ENCODE measurements at places on chromosomes 2 and 18.

GRCh38 chr2:5367321-5367720, 324.9 kb upstream of the SOX11 start:
- DNase-seq = no peak

DNA sequence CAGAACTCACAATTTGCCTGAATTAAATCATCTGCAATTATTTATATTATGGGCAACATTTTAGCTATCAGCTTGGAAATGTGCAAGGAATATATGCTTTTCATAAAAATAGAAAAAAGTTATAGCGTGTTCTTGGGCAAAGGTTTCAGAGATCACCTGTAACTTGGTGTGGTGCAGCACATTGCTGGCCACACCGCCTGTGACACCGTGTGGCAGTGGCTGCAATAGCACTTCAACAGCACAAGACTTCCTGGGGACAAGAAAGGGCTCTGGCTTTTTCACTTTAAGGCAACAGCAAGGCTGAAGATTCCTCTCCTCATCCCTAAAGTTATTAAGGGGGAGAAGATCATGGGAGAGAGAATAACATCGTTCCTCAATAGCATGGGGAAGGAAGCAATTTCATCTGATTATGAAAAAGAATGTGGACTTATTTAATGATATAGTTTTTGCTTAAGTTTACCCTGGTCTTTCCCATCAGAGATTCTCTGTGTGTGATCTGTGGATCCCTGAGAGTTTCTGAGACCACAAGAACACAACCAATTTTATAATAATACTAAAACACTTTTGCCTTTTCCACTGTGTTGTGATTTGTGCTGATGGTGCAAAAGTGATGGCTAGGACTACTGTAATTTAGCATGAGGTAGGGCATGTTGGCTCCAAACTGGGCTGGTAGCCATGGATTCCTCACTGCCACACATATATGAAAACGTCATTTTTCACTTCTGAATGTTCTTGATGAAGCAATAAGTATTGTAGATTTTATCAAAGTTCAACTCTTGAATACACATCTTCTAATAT, 15.0 kb upstream of the SERPINB3 start:
- no peak for DNase-seq

DNA sequence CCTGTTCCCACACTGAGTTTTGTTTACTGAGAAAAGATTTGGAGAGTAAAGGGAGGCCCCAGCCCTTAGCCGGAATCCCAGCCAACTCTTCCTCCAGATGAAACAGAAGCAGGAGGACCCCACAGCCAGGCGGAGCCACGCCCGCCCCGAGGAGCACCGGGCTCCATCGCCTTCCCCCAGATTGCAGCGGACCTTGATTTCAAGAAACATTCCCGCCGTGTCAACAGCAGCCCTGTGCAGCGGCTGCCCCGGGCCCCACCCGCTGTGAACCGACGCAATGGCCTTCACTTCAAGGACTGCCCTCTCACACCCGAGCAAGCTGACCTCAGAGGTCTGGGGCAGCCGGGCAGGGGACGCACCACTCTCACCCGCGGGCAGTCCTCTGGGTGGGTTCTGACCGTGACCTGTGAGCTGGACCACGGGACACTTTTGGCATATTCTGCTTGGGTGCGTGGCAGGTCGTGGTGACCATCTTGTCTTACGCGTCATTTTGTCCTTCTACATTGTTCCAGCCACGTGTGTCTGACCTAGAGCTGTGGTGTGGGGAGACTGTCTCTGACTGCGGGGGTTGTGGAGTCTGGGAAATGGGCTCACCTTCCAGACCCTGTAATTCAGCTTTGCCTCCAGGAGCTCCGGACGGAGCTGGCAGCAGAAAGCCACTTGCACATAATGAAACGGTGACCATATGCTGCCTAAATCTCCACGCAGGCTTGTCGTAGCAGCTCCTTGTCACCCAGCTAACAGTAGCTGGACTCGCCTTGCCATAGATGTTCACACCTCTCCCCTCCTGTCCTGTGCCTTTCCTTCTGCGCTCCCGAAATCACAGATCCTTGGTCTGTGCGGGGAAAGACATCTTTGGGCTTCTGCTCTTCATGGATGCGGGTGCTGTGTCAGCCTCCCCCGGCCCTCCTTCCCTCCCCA, 32.0 kb upstream of the INHBB start:
- no peak for DNase-seq

GRCh38 chr18:46386788-46387187, 270.2 kb downstream of the LOXHD1 start:
- no peak for DNase-seq

DNA sequence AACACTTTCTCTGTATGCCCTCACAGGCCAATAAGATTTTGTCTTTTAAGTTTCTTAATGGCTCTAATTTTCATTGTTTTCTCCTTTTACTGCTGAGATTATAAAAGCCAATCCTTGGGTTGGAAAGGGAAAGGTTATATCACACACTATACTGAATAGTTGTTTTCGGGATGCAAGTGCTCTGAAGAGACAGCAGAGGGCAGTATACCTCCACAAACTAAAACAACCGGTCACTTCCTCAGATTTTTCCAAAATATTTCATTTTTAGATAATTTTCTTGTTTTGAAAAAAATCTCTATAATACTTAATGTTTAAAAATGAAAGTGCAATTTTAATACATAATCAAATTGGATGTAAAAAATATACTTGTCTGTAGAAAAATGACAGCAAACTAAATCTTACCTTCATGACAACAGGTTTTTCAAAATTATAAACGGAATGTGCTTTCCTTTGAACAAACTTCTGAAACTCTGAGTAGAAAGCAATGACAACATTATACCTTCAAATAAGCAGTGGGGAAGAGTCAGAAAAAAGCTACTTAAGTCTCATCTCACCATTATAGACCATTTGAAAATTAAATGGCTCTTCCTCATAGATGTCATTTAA, 82.7 kb downstream of the ORC4 start:
- DNase-seq = no peak

- no peak for DNase-seq
Measured at GRCh38 chr2:69453475-69454129, 16.4 kb upstream of the NFU1 start.

DNA sequence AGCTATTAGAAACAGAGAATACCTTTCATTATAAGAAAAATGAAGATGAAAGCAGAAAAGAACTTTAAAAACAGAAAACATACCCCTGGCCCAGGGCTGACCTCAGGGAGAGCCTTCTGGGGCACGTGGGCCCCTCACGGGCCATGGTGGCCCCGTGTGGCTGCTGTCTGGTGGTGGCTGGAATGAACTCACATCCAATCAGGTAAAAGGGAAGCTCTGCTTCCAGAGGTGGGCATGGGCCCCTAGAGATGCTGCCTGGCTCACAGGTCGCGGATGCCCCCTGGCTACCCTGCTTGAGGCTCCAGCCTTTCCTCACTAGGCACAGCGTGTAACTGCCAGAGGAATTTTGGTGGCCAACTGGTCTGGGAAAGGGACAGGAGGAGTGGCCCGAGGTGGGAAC, 16.6 kb downstream of the SNORC start:
- DNase-seq = no peak

DNA sequence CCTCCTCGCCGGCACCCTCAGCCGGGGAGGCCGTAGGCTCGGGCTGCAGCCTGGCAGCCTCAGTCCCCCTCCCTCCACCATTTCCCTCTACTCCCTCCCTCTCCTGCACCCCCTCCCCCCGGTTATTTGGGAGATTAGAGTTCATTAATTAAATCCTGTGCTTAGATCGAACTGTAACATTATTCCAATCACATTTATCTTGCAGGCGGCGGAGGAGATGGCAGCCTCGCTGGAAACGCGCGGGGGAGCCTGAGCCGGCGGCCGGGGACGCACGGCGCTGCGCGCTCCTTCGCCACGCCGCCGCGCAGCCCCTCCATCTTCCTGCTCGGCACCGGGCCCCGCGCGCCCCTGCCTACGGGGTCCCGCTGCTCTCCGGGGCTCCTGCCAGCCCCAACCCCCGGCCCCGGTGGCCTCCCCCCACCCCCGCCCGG, at the start of gene ST8SIA3:
Gene ST8SIA3, plus strand, starts transcription at position 287 of the 431 bp plus-strand sequence. CDS start 290 bp downstream, outside the sequence.
- DNase-seq = no peak

DNA sequence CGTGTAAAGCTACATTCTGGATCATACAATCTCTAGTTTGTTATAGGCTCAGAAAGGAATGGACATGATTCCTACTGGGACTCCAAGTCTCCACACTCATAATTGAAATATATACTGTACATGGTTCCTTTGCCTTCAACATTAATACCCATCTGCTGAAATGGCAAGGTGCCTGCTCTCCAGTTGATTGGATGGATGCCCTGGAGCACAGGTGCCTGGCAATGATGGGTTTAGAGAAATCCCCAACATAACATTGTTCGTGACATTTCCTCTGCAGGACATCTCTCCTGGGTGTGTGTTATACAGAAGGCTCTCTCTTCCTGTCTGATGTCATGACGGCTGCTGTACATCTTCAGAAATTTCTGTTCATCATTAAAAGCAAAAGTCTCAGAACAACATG, 449.7 kb upstream of the CWC22 start:
- no peak for DNase-seq

- DNase-seq = no peak
Measured at GRCh38 chr18:48940854-48941611, 9.7 kb downstream of the SMAD7 start.

DNA sequence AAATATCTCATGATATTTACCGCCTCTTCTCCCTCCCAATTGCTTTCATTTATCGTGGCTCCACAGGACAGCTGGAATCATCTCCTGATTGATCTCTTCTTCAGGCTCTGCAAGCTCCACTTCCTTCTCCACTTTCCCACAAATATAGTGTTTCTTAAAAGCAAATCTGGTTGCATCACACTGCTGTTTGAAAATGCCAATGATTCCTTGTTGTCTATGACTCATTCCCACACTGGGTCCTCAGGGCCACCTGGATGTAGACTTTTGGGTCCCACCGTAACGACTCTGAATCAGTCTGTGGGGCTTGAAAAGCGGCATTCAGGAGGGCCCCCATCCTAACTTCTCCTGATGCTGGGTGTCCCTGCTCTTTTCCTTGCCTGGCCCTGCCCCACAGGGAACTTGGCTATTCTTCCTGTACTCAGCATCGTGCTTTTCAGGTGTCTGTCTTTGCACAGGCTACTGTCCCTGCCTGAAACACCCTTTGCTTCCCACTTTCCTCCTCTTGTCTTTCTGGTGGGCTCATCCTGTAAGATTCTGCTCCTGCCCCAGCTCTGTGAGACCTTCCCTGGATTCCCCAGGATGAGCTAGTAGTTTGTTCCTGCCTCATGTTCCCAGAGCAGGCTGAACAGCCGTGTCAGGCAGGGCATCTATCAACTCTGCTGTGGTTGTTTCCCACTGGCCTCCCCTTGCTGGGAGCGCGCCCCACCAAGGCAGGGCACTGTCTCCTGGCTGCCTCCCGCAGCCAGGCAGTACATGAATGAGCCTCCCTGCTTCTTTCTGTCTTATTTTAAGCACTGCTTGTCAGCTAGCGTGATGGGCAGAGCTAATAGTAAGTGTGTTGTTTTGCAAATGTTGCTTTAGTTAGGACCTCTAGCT, 111.9 kb downstream of the KCTD1 start:
- DNase-seq = no peak

DNA sequence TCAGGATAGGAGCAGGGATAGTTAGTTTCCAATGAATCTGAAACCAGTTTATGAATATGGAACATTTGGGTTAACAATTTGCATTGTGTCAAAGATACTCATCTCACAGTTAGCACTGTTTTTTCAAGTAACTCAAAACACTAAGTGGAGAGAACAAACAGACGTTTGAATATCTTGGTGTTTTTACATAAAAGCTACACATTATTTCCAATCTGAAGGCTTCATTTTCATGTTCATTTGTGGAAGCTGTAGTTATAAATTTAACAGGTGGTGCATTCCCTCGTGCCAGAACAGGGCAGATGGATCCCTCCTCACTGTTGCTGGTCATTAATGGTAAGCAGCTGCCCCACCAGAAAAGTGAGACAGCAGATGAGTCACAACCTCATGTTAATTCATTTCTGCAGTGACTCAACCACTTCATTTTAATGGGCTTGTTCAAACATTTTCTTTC, 286.9 kb downstream of the TMX3 start:
- DNase-seq = no peak

- no peak for DNase-seq
Measured at GRCh38 chr18:24726727-24727492, 266.5 kb downstream of the HRH4 start.

GRCh38 chr2:86441882-86442641, 891 bp downstream of the KDM3A start:
- DNase-seq = no peak

DNA sequence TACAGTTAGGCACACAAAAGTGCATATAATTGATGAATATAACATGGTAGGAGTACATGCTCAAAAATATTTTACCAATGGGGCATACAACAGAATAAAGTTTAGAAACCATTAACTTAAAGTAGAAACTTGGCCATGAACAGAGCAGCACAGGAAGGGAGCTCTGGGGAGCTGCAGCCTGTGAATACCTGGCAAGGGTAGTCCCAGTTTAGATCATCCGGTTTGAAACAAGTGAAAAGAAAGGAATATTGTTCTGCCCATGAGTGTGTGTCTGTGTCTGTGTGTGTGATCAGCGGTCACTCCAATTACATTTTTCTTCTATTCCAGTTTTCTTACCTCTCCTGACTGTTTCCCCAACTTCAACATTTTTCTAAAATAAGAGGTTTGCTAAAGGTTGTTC, 233.0 kb downstream of the ALK start:
- DNase-seq = no peak

DNA sequence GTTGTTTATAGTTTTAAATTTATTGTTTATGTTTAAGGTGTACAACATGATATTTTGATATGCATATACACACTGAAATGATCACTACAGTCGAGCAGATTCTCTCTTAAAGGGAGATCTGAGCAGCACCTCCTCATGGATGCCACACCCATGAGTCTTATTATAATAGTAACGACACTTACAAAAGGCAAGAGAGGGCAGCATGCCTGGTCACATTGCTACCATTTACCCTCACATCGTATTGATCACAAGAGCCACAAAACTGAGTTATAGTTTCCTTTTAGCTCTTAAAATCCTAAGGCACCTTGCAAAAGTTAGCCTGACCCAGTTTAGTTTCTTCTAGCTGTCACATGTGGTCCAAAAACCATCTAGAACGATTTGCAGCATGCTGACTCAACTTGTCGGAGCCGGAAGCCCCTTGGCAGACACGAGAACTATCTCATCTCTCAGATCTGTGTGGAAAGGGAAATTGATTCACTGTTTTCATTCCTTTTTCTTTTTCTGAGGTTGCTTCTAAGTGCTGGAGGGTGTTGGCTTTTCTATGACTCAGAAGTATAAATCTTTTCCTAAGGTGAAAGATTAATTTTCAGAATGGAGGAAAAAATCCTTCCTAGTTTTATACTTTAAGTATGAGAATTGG, 85.3 kb downstream of the CDC42EP3 start:
- no peak for DNase-seq

DNA sequence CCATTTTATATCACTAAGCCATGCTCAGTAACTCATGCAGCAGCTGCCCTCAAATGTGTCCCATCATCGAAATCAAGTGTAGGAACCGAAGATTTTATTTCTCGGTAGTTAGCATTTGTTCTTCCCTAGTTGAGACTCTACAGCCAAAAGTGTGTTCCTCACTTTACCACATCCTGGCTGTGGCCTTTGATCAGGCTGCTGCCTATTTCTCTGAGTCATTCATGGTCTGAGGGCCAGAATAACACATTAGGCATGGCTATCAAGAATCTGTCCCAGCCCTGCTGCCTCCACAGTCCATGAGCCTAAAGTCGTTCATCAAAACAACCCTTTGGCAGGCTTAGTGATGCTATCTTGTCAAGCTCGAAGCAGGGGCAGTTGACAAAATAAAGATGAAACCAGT, 300.1 kb downstream of the TDRD15 start:
- no peak for DNase-seq

- no peak for DNase-seq
Measured at GRCh38 chr2:1647417-1648240, 96.7 kb downstream of the PXDN start.

GRCh38 chr2:119248311-119248710, 24.7 kb downstream of the STEAP3 start:
- no peak for DNase-seq
